Effector memory CD4-positive, alpha-beta T cell (primary cell): ENCODE measurements at places on chromosomes 2 and 18.

- no peak for DNase-seq
Measured at GRCh38 chr18:28778706-28779105, 601.8 kb upstream of the CDH2 start.

DNA sequence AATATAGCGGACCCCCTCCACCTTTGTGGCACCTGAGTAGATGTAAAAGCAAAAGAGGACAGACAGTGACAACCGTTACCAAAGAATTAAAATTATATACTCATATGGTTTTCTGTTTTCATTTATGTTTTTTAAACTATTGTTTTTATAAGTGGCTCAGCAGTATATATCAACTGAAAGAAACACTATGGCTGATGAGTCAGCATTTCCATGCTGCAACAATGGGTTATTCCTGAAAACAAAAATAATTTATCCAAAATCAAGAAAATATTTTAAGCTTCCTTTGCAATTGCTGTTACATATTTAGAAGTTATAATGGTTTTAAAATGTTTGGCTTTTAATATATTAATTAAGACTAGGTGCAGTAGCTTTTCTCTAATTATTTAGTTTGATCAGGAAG lies 17.7 kb downstream of the MRPS9 start:
- DNase-seq = no peak

- DNase-seq = no peak
Measured at GRCh38 chr2:98452396-98453027, 7.9 kb downstream of the INPP4A start.

- DNase-seq = no peak
Measured at GRCh38 chr2:235501673-235502031, 7.8 kb downstream of the AGAP1 start.

DNA sequence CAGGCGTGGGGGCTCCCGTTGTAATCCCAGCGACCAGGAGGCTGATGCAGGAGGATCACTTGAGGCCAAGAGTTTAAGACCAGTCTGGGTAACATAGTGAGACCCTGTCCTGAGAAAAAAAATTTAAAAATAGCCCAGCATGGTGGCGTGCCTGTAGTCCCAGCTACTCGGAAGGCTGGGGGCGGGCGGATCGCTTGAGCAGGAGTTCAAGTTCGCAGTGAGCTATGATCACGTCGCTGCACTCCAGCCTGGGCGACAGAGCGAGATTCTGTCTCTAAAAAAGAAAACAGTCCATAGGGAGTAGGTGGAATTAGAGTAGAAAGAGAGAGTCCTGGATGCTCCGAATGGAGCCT lies 325 bp upstream of the TTLL4 start:
- no peak for DNase-seq

DNA sequence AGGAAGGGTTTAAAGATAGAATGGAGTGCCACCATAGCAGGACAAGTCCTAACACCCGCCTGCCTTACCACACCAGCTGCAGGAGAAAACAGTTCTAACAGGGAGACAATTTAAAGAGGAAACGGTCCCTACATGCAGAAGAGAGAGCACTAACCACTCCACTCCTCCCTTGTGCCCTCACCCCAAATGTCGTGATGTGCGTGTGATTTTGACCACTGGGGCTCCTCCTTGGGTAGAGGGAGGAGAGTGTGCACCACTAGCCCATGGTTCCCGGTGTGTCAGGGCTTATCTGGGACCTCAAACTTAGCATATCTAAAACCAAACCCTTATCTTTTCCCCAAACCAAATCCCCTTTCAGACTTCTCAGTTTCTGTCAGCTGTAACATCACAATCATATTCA lies 105.5 kb upstream of the CCDC68 start:
- DNase-seq = no peak

- no peak for DNase-seq
Measured at GRCh38 chr2:177264209-177264692, 276 bp downstream of the NFE2L2 start.

DNA sequence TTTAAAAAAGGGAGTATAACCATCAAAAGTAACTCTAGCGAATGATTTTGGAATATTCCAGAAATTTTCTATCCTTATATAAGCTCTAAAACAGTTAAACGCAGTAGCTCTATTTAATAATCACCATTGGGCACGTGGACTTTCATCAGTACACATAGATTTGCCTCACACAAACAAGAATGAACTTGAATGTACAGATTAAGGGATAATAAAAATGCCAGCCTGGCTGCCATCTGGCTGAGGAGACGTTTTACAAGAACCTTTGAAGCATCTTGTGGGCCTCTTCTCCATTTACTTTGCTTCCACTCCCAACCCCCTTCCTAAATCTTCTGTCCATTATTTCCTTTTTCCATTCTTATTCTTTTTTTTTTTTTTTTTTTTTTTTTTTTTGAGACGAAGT lies 47.2 kb downstream of the AGAP1 start:
- DNase-seq = no peak

DNA sequence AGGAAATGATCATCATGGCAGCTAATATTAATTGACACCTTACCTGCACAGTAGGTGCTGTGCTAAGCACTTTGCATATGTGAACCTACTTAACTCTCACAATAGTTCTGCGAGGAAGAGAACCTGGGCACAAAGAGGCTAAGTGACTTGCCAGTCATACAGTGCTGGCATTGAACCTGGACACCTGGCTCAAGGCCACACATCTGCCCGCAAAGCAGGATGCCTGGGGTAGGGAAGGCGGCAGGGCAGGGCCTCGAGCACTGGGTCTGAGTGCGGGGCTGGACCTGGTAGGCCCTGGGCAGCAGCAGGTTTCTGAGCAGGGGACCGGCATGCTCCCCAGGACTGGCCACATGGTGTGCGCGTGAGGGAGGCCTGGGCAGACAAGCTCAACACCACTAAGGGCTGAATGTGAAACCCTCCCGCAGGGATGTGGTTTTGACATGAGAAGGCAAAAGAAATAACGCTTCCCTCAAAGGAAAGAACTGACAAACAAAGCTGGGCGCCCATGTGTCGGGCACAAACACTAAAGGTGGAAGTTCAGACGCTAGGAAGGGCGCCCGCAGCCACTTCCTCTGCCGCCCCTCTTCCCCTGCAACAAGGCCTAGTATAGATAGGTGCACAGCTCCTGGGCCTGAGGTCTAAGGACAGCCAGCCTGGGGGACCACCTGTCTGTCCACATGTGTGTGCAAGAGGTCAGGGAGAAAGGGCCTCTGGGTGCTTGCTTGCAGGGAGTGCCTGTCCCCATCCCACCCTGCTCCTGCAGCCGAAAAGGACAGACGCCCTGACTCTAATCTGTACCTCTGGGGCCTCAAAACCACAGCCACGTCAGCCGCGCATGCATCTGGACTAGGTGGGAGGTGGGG lies 92.5 kb downstream of the ZFP36L2 start:
- DNase-seq = peak; percentile 64

- no peak for DNase-seq
Measured at GRCh38 chr2:44674473-44675284, 266.8 kb upstream of the SIX3 start.

DNA sequence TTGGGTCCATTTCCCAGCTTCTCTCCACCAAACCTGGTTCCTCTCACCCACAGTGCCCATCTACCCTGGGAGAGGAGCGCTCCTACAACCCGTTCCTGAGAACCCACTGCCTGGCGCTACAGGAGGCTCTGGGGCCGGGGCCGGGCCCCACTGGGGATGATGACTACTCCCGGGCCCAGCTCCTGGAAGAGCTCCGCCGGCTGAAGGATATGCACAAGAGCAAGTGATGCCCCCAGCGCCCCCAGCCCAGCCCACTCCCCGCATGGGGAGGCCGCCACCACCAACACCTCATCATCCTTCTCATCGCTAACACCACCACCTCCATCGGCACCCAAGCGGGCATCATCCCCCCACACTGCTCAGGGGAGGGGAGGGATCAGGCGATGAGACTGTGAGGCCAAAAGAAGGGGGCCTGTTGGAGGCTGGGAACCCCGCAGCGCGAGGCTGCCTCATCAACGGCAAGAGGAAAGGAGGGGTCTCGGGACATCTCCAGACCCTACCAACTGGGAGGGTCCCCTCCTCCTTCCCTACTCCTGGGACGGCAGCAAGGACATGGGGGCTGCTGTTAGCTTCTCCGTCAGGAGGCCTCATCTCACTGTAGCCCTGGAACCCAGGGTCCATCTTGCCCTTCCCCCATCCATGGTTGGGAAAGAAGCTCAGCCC lies 11.8 kb upstream of the CATIP start:
- DNase-seq = no peak

DNA sequence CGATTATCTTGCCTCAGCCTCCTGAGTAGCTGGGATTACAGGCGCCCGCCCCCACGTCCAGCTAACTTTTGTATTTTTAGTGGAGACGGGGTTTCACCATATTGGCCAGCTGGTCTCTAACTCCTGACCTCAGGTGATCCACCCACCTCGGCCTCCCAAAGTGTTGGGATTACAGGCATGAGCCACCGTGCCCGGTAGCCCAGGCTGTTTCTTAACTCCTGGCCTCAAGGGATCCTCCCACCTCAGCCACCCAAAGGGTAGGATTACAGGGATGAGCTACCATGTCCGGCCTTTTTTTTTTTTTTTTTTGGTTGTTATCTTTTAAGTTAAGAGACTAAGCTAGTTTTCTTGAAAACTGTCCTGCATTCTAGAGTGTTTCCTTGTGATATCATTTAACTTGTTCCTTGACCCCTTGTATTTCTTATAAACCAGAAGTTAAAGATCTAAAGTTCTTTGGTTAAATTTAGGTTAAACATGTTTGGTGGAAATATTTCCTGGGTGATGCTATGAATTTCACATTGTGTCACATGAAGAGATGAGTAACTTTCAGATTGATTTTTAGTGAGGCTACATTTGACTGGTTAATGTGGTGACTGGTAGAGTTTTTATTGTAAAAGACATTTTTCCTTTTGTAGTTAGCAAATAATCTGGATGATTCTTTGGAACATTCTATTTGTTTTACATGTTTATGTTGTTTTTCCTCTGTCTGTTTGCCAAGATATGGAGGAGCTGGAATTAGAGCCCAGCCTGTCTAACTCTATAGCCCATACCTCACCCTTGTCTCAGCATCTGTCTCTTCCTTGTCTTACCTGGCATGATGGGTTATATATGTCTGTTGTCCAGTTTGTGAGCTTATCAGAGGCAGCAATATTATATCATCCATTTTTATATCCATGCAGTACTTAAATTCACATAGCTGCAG lies 5.2 kb downstream of the NCAPH start:
- no peak for DNase-seq

GRCh38 chr2:208657468-208657867 lies 250.9 kb downstream of the PTH2R start:
- no peak for DNase-seq

DNA sequence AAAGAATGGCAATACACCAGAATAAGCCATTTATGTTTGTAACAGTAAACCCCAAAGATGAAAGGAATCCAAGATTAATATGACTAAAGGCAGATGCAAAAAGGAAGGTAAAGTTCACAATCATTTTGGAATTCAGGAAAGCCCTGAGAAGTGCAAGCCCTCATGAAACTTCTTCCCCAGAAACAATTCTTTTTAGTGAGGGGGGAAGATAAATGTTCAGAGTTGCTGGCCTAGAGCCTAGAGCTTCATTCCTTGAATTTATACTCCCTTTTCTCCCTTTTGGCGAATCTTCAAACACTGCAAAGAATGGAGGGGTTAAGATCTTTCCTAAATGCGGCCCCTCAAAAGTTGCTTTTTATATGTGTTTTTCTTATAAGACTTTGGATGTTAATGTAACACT lies 368.8 kb downstream of the MEIS1 start:
- no peak for DNase-seq

DNA sequence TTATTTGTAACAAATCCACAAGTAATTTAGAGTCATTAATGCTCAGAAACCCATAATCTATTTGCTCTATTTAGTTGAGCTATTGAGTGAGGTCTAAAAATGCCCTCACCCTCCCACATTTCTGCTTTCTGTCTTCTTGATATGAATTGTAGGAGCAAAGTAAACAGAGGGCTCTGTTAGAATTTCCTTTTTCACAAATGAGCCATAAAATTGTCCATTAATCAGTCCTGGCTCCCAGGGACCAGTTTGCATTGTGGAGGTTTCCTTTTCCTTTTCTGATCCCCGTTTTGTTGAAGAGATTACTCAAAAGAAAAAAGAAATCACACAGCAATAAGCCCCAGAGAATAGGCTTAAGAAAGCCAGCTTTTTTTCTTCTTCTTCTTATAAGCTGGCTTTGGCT lies 476.7 kb downstream of the EPHA4 start:
- DNase-seq = no peak

GRCh38 chr2:232999354-232999753 lies 13.7 kb downstream of the NGEF start:
- DNase-seq = no peak

DNA sequence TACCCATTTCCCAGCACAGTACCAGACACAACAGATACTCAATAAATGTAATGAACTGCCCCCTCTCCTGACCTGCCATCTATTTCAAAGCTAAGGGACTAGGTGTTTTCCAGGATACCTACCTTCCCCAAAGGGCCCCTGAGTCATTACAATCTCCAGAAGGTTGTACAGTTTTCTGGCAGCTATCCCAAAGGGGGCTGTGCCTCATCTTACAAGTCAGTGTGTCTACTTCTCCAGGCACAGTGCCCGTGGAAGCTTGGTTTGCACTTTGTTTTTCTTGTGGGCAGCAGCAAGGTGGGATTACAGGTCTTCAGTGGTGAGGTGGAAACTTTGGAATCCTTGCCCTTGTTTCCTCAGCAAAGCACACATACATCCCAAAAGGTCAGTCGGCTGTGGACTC lies 62.8 kb upstream of the CYP26B1 start:
- no peak for DNase-seq

DNA sequence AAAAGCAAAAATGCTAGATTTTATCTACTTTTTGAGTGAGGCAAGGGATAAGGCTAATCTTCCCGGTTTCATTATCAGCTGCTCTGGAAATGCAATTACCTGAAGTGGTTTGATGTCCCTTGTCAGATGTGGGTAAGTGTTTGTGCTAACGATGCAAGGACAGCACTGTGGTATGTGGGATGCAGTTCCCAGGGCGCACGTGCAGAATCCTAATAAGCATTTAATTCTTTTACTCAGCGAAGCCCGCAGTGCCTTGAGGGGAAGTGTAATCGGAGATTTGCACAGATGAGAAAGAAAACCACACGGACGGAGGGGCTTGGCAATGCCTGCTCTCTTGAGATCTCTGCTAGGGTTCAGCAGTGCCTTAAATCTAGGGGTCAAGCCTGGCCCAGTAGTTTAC lies 108.5 kb upstream of the LYPD6 start:
- no peak for DNase-seq

DNA sequence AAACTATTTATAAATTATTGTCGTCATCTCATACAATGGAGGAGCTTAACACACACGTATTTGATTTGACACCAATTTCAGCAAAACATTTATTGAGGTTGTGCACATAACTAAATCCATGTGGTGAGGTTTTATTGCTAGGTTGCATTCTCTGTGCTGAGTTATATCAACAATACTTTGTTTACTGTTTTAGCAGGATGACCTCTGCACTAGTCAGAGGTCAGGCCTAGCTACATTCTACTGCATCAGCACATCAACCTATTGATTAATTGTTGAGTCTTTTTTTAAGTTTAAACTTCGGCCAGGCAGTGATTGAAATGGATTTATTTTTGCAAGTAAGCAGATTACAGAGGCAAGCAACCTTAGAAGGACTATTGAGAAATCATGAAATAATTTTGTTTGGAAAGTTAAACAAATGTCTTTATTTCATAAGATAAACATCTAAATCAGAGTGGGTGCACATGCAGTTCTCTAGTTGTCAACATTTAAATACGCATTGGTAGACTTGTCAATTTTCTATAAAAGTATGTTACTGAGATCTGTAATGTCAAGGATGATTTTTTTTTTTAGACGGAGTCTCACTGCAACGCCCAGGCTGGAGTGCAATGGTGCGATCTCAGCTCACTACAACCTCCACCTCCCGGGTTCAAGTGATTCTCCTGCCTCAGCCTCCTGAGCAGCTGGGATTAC lies 75.2 kb upstream of the CD28 start:
- DNase-seq = no peak

GRCh38 chr2:223854741-223855140 lies 17.4 kb upstream of the AP1S3 start:
- DNase-seq = no peak
